ENCODE measurements at places on chromosomes 7 and 10. TPM values are rescaled to one million over a fixed set of nuclear protein-coding genes. Genes with fewer than 3 reads are reported as not detected.

PANK1 gene
- 11.0 TPM for total RNA-seq

NUP42 gene
- 30.3 TPM for total RNA-seq

LIPF gene
- total RNA-seq, result not detected

HOXA2 gene
- total RNA-seq, result 2.9 TPM

HKDC1 gene
- 1.1 TPM for total RNA-seq

LAMB1 gene
- 204 TPM for total RNA-seq

TFR2 gene
- total RNA-seq, result 9.1 TPM

UBTD1 gene
- 55.6 TPM for total RNA-seq

IFIT1B gene
- total RNA-seq, result not detected

SMNDC1 gene
- total RNA-seq, result 62.2 TPM

RET gene
- 81.1 TPM for total RNA-seq

MAGI2 gene
- total RNA-seq, result 5.4 TPM

OR2A1 gene
- total RNA-seq, result not detected

LDB3 gene
- total RNA-seq, result 0.15 TPM

GALNT17 gene
- not detected for total RNA-seq

TMEM130 gene
- total RNA-seq, result 0.41 TPM

HNRNPH3 gene
- 143 TPM for total RNA-seq

ARPC1A gene
- total RNA-seq, result 253 TPM

TMEM213 gene
- total RNA-seq, result not detected

SUN3 gene
- total RNA-seq, result 0.49 TPM

NUTM2B gene
- total RNA-seq, result 0.31 TPM

TUBAL3 gene
- total RNA-seq, result not detected

DLX6 gene
- 1.3 TPM for total RNA-seq

LRRN3 gene
- 0.15 TPM for total RNA-seq

TRPV5 gene
- total RNA-seq, result not detected

Data from Panc1 (cell line).